ENCODE measurements at places on chromosomes 16 and 17.

- DNase-seq: no peak
Observed at GRCh38 chr17:80153004-80153403, 6.1 kb upstream of the EIF4A3 start.

DNA sequence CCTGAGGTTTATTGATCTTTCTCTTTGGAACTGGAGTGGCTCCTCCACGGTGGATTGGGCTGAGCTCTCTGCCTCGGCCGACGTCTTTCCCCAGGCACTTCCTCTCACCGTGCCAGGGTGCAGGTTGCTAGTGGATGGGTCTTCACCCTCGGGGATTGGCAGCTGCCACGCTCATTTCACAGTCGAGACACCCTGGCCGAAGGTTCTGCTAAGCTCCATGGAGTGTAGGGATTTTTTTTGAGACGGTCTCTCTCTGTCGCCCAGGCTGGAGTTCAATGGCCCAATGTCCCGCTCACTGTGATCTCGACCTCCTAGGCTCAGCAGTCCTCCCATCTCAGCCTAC lies 280.8 kb downstream of the SEC14L1 start:
- no peak for DNase-seq

- no peak for DNase-seq
Observed at GRCh38 chr17:79361873-79362771, 248.7 kb downstream of the RBFOX3 start.

DNA sequence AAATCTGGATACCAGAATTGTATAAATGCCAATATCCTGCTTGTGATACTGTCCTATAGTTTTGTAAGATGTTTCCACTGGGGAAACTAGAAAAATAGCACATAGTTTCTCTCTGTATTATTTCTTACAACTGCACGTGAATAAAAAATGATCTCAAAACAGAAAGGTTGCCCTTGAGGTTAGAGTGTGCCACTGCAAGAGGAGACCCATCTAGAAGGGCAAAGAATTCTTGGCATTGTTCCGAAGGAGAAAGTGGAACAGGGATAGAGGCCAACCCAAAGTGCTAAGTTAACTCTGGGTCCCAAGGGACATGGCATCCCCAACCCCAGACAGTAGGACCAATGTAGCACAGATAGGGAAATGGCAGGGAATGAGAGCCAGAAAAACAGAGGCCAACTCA lies 477.5 kb upstream of the HSBP1 start:
- DNase-seq: no peak

All from stimulated activated CD4-positive, alpha-beta T cell treated with anti-CD3 and anti-CD28 coated beads, Interleukin-1b, Interleukin-23, amount 100 ng/mL, for 1 hour (primary cell).